ENCODE measurements at places on chromosomes 2 and 18.

- no peak for DNase-seq
Measured at GRCh38 chr2:235639885-235640284, 146.0 kb downstream of the AGAP1 start.

DNA sequence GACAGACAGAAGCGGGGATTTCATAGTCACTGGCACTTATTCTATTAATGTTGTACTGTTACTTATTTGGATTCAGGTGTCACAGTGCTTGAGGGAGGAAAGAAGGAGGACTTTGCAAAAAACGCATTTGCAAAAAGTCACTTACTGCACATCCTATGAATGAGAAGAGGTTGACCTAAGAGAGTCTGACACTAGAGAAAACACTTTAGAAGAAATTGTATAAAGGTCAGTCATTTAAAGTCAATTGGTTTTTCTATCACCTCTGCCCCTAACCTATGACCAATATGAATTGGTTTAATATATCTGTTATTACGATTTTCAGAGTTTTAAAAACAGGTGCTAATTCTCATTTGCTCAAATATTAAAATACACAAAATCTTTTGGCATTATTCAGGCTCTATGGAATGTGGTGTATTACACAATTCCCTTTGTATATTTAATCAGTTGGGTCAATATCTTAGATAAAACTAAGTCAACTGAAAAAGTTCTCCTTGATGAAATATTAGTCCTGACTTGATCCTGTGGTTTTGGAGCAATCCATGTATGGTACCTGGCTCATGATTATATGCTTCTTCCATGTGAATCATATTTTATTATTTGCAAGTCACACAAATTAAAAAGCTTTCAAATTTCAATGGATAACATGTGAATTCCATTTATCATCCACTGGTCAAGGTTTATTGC, 157.4 kb downstream of the CDH2 start:
- no peak for DNase-seq

DNA sequence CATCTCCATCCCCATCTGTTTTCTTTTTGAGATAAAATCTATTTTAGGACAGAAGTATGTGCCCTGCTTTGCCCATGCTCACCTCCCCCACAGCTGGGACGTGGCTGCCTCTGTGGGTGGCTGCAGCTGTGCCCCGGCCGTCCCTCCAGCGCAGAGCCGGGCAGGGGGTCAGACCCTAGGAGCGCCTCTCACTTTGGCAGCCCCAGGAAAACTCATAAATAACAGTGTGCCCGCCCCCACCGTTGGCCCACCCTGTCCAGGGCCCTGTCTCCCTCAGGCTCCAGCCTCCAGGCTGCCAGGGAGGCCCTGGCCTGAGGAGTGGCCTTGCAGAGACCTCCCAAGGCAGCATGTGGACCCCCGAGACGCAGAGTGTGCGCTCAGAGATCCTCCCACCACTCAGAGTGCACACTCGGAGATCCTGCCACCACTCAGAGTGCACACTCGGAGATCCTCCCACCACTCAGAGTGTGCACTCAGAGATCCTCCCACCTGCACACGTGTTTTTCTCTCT, 178.1 kb downstream of the TWIST2 start:
- no peak for DNase-seq

GRCh38 chr2:162257425-162257824, 14.2 kb upstream of the FAP start:
- DNase-seq: no peak

GRCh38 chr2:238970553-238971081, 122.7 kb downstream of the TWIST2 start:
- DNase-seq: no peak

GRCh38 chr2:109613922-109614714, at the start of the genes SEPTIN10 and SOWAHC:
SEPTIN10 (minus strand) TSS chr2:109613966; CDS start chr2:109613827, 139 bp downstream.
SOWAHC (plus strand) TSS chr2:109614364; CDS start chr2:109614490, 126 bp downstream.
- peak; percentile 93 for DNase-seq

- DNase-seq: no peak
Measured at GRCh38 chr18:77461062-77461688, 211.5 kb downstream of the GALR1 start.

DNA sequence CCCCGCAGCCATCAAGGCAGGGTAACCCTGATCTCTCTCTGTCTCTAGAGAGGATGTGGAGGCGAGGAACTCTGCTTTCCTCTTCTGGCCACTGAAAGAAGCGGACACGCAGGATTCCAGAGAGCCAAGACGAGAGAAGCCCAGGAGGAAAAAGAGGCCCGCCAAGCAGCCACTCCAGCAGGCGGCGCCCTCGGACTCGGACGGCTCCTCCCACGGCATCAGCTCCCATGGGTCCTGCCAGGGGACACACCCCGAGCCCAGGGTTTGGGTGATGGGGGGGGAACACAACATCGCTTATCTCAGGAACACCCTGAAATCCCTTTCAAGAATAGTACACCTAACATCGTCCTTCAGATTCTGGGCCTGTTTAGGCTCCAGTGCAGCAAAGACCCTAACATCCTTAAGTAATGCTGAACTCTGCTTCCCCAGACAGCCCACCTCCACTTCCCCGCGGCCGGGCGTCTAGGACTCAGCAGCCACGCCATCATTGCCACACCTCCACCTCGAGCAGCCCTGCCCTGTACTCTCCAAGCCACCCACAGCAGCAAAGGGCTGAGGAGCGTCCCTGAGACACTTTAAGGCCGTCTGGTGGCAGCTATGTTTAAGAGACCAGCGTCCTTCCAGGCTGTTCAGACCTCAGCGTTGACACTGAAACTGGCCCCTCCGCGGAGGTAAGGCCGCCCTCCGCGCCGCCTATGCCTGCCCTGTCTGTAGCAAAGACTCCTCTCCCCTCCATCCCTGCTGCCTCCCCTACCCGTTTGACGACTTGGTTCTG, 34.3 kb upstream of the CNGA3 start:
- DNase-seq: no peak

DNA sequence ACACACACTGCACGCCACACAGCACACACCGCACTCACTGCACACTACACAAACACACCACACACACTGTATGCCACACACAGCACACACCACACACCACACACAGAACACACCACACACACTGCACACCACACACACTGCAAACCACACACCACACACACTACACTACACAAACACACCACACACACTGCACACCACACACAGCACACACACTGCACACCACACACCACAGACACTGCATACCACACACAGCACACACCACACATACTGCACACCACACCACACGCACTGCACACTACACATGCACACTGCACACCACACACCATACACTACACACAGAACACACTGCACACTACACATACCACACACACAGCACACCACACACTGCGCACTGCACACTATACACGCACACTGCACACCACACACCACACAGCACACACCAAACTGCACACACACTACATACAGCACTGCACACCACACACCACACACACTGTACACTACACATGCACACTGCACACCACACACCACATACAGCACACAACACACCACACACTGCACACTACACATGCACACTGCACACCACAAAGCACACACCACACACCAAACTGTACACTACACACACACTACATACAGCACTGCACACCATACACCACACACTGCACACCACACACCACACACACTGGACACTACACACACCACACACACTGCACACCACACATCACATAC, 59.6 kb downstream of the ASB1 start:
- DNase-seq: no peak

DNA sequence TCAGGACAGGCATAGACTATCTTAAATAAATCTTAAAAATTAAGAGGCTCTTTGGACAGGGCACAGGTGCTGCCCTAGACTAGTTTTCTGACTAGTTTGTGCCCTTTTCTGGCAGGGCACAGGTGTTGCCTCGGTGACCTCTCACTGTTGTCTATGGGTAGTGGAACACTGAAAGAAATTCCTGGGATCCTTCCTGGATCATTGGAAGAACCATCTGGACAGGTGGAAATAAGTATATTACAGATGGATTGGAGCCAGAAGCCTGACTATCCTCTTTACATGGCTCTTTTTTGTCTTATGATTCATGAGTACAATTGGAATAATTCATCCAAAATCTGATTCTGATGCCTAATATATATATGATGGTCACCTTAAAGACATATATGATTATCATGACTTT, 286.6 kb downstream of the RIT2 start:
- no peak for DNase-seq

DNA sequence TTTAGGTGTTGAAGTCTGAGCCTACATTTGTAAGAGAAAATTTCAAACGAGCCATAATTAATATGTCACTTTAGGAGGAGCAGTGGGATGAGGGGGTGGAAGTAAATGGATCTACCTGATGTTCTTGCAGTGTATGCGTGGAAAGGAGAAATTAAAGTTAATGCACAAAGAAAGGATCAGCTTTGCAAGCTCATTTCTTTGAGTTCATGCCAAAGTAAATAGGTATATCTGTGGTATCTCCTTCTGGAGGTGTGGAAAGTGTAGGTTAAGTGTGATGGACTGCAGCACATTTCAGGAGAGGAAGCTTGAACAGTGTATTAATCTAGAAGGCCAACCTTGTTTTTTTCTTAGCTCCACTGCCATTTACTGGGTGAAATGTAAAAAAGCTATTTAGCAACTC, 307.5 kb upstream of the ZEB2 start:
- no peak for DNase-seq

GRCh38 chr2:157433394-157433793, 10.5 kb downstream of the CYTIP start:
- DNase-seq: no peak

GRCh38 chr2:143177096-143177786, 48.0 kb downstream of the ARHGAP15 start:
- DNase-seq: no peak

DNA sequence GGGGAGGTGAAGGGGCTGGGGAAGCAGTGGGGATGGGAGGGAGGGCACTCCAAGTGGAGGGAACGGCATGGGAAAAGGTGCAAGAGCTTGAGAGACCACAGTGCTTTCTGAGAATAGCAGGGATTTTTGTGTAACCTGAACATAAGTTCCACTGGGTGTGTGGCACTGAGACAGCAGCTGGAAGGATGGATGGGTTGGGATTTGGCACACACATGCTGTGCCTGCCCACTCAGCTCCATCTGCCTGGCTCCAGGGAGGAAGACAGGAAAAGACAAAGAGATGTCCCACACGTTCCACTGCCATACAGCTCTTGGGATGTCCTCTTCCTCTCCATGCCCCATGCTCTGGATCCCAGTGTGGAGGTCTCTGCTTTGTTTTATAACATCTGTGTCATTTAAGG, 114.1 kb upstream of the TEX51 start:
- DNase-seq: no peak

DNA sequence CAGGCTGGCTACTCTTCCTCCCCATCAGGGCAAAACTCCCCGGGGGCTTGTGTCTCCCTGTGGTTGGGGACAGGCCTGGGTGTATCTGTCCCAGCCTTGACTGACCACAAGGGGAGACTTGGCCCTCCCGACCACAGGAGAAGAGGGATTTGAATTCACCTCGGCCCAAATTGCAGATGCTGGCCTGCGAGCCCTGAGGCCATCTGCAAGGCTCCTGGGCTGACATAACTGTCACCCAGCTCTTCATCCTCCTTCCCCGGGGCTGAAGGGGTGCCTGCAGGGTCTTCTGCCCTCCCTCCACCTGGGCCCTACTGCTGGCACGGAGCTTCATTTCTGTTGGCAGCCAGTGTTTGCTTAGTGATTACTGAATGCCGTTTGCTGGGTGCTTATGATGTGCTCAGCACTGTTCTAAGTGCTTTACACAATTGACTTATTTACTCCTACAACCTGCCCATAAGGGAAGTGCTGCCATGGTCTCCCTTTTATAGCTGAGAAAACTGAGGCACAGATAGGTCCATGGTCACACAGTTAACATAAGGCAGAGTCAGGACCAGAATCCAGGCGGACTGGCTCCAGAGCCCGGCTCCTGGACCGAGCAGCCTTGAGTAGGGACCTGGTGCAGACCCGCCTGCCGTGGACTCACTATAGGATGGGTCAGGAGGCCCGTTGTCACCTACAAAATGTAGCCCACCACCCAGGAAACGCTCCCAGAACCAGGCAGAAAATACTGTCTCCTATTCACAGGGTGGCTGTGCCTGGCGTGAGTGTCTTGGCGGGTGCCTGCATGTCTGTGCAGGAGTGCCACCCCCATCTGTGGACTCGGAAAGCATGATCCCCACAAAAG, 18.9 kb downstream of the STEAP3 start:
- no peak for DNase-seq

DNA sequence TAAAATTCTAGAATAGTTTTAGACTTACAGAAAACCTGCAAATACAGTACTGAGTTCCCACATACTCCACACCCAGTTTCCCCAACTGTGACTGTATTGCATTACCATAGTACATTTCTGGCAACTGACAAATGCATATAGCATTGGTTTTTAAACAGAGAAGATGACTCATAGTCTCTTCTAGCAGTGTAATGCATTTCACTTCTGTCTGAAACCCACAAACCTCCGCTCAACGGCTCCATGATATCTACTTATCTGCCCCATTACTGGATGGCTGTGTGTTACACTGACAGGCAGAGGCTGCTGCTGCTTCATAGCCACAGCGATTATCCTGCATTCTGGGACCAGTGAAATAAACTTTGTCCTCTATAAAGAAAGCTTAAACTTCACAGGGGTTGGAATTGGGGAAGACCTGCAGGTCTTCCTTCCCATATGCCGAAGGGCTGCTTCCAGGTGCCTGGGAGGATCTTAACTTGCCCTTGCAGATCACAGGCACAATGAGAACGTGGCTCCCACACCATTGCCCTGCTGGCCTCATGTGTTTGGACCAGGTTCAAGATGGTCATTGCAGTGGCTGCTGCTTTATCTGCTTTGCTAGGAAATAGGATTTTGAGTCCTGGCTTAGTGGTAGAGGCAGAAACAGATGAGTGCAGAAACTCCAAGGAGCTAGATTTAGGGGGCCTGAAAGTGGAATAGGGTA, 742.6 kb upstream of the HS6ST1 start:
- no peak for DNase-seq

GRCh38 chr2:20363578-20363977, 12.9 kb upstream of the PUM2 start:
- no peak for DNase-seq

DNA sequence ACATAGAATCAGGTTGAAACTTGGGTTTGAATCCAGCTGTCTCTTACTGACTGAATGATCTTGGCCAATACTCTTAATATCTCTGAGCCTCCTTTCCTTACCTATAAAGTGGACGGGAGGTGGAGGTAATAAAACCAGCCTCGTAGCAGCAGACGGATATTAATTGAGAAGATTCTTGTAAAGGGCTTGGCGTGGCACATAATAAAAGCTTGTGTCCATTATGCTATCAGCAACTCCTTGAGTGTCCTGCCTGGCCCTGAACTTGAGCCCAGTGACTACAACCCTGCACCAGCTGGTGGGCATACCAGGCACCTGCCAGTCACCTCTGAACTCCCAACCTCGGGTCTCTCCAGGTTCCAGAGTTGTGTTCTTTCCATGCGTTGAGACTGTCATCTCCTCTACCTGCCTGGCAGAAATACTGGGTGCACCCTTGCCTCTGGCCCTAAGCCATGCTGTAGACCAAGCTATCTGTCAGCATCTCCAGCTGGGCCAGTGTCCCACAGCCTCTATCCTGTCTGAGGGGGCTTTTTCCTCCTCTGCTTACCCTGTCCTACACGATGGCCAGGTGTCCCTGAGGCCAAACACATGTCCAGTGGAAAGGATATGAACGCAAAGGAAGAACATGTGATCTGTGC, 9.7 kb downstream of the CAPN13 start:
- DNase-seq: no peak

DNA sequence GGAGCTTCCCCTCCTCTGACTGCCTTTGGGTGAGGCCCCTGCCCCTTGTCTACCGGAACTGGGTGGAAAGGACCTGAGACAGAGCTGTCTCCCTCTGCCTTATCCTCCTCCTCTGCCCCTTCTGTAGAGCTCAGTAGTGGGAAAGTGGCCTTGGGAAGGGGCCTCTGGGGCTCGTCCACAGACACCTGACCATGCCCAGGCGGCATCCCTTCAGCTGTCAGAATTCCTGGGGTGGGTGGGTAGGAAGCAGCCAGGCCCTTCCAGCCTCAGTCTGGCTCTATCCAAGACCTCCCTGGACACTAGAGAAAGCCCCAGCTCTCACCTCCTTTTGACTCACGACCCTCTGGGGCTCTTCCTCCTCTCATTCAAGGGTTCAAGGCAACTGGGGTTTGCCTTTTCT, 35.6 kb downstream of the B3GNT2 start:
- no peak for DNase-seq
